Vagina (tissue), 2 donors: ENCODE measurements at places on chromosomes 12 and 14.

GRCh38 chr14:60215127-60215444 is 33.9 kb upstream of the PPM1A start:
- no peak for DNase-seq

DNA sequence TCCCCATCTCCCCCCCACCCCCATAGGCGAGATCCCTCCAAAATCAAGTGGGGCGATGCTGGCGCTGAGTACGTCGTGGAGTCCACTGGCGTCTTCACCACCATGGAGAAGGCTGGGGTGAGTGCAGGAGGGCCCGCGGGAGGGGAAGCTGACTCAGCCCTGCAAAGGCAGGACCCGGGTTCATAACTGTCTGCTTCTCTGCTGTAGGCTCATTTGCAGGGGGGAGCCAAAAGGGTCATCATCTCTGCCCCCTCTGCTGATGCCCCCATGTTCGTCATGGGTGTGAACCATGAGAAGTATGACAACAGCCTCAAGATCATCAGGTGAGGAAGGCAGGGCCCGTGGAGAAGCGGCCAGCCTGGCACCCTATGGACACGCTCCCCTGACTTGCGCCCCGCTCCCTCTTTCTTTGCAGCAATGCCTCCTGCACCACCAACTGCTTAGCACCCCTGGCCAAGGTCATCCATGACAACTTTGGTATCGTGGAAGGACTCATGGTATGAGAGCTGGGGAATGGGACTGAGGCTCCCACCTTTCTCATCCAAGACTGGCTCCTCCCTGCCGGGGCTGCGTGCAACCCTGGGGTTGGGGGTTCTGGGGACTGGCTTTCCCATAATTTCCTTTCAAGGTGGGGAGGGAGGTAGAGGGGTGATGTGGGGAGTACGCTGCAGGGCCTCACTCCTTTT is 2.7 kb downstream of the GAPDH start:
- DNase-seq: no peak

DNA sequence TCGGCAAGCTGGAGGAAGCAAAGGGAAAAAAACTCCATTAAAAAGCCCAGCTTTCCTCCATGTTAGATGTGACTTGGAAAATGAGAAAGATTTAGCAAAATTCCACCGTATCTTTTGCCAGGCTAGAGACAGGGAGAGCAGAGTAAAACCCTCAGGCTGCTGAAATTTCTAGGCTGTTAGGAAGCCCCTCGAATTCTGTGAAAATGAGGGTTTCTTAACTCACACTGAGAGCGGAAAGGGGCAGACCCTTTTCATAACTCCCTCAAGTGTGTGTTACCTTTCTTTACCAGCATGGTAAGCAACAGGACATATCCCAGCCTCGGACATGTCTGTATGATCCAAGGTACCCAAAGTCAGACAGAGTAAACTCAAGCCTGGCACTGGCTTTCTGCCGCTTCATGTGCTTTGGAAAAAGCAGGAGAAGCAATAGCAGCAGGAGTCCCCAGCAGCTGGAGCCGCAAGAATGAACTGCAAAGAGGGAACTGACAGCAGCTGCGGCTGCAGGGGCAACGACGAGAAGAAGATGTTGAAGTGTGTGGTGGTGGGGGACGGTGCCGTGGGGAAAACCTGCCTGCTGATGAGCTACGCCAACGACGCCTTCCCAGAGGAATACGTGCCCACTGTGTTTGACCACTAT is at the start of gene RHOJ:
Gene RHOJ, plus strand, starts transcription at position 37 of the 637 bp plus-strand sequence. Its CDS starts 427 bp downstream, at position 464.
- no peak for DNase-seq

GRCh38 chr12:121611306-121611705 is 15.0 kb upstream of the ORAI1 start:
- no peak for DNase-seq

- no peak for DNase-seq
Observed at GRCh38 chr12:75526655-75527511, 15.5 kb upstream of the KRR1 start.

DNA sequence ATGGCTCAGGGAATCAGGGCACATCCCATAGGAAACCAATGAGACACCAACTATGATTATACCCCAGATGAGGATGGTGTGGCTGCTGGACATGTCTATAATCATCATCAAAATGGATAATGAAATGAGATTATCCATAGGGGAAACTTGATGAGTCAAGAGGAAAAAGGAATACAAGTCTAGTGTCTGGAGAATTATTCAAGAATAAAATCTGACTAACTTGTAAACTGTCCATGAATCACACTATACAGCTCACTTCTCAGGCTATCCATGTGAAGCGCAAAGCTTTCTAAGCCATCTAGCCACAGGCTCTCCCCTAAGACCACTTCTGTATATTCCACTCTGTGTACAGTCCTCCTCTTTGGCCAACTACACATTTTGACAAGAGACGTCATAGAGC is 52.5 kb downstream of the DUSP16 start:
- no peak for DNase-seq

- no peak for DNase-seq
Observed at GRCh38 chr14:64550621-64551333, 1.0 kb downstream of the PPP1R36 start.

GRCh38 chr14:98208943-98209342 is 1063.1 kb downstream of the BCL11B start:
- no peak for DNase-seq

DNA sequence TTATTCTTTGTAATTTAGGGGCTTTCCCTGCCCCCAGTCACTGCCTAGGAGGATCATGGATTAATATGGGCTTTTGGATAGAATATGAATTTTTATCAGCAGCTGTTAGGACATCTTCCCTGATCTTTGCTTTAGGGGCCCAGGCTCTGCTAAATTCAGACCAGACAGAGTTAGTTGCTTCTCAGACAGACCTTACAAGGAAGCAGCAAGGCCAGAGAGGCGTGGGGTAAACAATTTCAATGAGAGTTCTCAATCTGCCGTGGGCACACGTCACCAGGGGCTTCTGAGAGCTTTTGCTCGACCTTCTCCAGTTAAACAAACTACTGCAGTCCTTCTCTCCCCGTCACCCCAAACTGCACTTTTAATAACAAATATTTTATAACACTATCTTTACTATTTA is 27.7 kb downstream of the FGF6 start:
- no peak for DNase-seq

DNA sequence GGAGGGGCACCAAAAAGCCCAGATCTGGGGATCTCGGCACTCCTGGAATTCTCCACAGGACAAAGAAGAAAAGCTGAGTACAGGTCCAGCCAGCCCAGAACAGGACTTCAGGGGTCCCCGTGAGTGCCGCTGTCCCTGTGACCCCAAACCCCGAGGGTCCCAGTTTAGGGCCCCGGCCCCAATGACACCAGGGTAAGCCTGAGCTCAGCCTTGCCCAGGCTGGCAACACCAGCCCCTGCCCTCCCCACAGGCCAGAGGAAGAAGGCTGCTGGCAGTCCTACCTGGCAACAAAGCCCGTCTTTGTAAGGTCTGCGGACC is 1.8 kb downstream of the CDK2AP1 start:
- DNase-seq: no peak

- DNase-seq: no peak
Observed at GRCh38 chr12:122081083-122081696, 2.6 kb downstream of the MLXIP start.
